ENCODE measurements at places on chromosomes 16 and 17.

- no peak for DNase-seq
These were observed 4.3 kb downstream of the SCNN1B start for GRCh38 chr16:23306199-23307100.

GRCh38 chr17:43588664-43589435 lies 42.7 kb upstream of the ETV4 start:
- DNase-seq = no peak

- peak; percentile 66 for DNase-seq
These were observed 78.0 kb upstream of the ZNF750 start for GRCh38 chr17:82917699-82918345.

GRCh38 chr17:41793784-41794539 lies 7.5 kb upstream of the JUP start:
- DNase-seq = no peak

Data from OCI-LY7 (cell line).